BJ (cell line): ENCODE measurements at places on chromosomes 4 and X.

- no peak for DNase-seq
Observed at GRCh38 chrX:24426921-24427746, 38.0 kb upstream of the PDK3 start.

GRCh38 chrX:71283403-71284143, at the start of gene NONO:
TSS of gene NONO (plus strand) at chrX:71283635. CDS start at chrX:71290638, 7,003 bp downstream.
- peak; percentile 85 for DNase-seq

GRCh38 chr4:26611885-26612284, 28.0 kb downstream of the TBC1D19 start:
- no peak for DNase-seq

GRCh38 chr4:19425146-19425545, 826.6 kb upstream of the SLIT2 start:
- DNase-seq, result peak; percentile 34

DNA sequence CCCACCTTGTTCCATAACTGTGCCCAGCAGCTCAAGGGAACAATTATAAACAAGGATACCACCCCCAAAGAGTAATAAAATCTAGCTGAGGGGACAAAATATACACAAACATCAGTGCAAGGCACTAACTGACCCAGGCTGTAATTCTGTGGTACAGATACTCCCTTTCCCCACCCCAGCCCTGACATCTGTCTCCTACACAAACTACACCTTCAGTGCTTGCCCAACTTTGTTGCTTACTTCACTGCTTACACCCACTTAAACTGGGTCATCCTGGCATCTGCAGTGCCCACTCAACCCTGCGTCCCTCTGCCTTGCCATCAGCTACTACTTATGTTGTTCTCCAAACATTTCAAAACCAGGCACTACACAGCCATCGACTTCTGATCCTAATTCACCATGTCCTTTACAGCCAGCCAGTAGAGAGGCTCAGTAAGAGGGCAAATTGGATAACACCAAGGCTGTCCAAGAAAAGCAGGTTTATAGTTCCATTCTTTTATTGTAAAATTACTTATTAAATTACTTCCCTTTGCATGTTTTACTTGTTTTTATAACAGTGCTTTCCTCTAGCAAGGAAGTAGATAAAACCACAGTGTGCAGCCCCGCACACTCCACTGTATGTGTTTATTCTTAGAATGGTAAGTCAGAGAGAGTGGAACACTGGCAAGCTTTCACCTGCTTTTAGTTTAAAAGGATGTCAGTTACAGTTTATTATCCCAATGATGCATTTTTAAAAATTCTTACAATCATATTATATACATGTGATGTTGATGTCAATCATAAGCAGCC, 149.6 kb downstream of the INPP4B start:
- no peak for DNase-seq

GRCh38 chr4:151679231-151679630, 81.6 kb downstream of the GATB start:
- no peak for DNase-seq

GRCh38 chr4:113349430-113349829, 300.0 kb downstream of the ANK2 start:
- DNase-seq, result no peak

DNA sequence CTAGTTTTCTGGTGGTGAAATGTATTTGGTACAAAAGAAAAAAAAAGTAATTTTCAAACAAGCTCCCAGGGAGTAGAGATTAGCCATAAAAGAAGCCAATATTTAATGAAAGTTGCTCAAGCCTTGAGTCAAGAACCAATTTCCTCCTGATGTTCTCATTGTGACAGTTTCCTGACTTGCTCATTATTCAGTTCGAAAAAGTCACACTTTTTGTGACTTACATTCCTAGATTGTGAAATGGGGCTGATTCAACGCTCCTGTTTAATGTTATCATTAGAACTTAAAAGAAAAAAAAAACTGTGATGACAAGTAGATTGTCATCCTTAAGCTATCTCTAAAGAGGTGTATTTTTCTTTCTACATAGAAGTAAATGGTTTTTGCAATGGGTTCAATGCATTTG, 122.6 kb upstream of the BMPR1B start:
- no peak for DNase-seq

DNA sequence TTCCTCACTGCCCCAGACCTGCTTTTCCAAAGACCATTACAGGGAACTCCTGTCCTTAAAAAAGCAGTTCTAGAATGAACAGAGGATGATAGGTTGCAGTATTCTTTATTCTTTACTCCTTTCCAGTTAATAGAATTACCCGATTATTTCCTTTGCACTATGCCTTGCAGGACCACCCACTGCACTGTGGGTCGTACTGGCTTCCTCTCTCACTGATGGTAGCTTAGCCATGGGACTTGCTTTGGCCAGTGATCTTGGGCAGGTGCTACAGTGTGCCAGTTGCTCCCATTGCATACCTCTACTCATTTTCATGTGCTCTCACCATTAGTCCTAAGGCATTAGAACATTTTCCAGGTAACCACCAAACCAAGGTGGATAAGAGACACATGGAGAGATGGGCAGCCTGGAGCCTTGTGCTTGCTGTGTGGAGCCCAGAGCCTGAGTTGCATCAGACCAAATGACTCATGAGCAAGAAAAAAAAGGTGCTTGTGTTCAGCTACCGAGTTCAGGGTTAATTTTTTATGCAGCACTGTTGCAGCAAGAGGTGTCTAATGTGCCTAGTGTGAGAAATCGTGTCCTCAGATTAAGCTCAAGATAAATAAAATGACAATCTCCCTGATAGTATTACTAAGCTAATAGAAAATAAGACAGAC, 7.6 kb upstream of the UNC5C start:
- DNase-seq, result no peak

- no peak for DNase-seq
Observed at GRCh38 chr4:86506591-86506990, 87.5 kb upstream of the PTPN13 start.

DNA sequence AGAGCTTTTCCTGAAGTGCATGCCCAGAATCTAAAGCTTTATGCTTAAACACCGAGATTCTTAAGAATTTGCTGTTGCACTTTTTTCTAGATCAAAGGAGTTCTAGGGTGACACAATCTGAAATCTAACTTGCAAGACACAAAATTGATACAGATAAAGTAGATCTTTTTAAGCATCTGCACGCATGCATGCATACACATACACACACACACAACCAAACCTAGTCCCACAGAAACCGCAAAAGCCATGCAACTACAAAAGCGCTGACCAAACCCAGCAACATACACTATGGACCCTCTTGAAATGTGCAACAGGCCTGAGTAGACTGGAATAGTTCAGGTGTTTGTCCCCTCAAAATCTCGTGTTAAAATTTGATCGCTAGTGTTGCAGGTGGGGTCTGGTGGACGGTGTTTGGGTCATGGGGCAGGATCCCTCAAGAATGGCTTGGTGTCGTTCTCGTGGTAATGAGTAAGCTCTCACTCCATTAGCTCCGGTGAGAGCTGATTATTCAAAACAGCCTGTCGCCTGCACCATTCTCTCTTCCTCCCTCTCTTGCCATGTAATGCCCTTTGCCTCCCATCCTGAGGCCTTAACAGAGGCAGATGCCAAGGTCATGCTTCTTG, 52.7 kb downstream of the IRF2 start:
- DNase-seq, result no peak

GRCh38 chr4:36138220-36138619, 106.1 kb downstream of the ARAP2 start:
- no peak for DNase-seq

DNA sequence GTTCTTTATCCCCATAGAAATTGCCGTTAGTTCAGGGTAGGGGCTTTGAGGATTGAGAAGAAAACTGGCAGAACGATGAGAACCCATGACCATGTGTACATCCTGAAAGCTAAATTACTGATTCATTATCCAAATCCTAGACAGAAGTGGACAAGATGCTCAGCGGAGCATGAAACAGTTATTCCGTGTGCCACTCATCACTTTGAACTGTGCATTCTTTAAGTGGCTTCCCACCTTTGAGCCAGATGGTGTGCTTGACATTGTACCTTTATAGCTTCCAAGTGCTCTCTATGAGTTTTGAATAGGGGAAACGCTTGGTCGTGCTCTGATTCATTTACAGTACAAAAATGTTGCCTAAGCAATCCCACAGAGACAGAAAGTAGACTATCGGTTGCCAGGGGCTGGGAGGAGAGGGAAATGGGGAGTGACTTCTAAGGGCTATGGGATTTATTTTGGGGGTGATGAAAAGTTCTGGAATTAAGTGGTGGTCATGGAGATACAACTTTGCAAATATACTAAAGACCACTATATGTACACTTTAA, 100.0 kb downstream of the DOCK11 start:
- no peak for DNase-seq

DNA sequence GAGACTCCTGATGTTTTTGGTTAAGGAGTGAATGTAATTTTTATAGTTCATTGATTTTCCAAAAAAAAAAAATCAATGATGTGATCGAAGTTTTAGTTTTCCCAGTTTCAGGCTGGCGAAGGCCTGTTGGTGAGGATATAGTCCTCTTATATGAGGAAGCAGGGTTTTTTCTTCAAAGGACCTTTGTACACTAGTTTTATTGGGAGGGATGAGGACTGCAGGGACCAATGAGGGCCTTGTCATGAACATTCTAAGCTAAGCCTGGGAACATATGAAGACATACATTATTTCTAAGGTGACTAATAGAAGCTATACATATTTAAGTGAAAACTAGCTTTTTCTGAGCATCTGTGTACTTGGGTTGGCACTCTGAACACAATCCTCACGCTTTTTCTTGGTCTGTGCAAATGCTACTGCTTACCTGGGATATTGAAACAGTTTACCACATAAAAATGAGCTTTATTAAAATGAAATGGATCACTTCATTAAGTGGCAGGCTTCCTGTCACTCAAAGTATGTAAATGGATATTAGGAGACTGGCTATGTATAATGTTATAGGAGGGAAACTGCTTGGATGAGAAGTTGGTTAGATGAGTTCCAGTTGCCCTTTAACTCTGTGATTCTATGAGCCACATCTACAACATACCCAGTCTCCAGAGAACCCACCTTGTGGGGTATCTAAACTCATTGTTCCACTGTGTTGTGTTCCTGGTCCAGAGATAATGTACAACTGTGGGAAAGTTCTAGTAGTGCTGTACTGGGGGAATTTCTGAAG, 43.5 kb downstream of the SLC4A4 start:
- no peak for DNase-seq

- no peak for DNase-seq
Observed at GRCh38 chr4:625631-626161, 323 bp downstream of the PDE6B start.

GRCh38 chr4:104907074-104907649, 239.5 kb upstream of the TET2 start:
- DNase-seq, result no peak

GRCh38 chr4:86918539-86919072, 16.2 kb upstream of the AFF1 start:
- no peak for DNase-seq

GRCh38 chr4:82360298-82361177, 13.3 kb downstream of the HNRNPD start:
- no peak for DNase-seq

GRCh38 chr4:101660607-101661006, 129.9 kb upstream of the BANK1 start:
- DNase-seq, result no peak

GRCh38 chrX:8140986-8141744, 29.9 kb downstream of the VCX2 start:
- no peak for DNase-seq

DNA sequence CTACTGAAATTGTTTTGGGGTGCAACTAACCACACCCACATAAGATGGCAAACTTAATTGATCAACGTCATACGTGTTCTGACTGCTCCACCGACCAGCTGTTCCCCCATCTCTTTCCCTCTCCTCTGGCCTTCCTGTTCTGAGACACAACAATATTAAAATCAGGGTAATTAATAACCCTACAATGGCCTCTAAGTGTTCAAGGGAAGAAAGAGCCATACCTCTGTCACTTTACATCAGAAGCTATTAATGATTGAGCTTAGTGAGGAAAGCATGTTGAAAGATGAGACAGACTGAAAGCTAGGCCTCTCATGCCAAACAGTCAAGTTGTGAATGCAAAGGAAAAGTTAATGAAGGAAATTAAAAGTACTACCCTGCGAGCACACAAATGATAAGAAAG, 173.9 kb upstream of the FTHL17 start:
- no peak for DNase-seq

DNA sequence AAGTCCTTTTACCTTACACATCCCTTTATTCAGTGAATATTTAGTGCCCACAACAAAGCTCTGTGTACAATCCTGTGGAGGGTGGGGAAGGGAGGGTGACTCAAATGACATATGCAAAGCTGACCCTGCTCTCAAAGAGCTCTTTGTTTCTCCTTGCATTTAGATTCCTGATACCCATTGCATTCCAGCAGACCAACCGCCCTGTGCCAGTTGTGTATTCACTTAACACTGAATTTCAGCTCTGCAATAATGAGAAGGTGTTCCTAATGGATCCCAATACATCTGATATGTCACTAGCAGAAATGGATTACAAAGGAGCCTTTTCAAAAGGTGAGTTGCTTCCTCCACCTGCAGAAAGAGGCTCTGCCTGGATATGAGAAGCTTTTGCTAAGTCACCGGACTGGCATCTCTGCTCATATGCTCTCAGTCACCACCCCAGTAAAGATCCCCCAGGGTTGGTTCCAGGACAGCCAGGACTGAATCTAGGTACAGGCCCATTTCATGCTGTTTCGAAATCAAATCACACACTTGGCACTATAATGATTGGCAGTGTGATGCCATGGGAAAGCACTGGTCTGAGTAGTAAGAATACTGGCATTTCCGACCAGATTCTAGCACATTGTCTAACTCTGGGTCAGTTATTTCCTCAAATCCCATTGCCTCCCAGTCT, 17.1 kb upstream of the ANXA3 start:
- no peak for DNase-seq

GRCh38 chr4:153950100-153950979, 161.5 kb upstream of the SFRP2 start:
- peak; percentile 29 for DNase-seq

GRCh38 chr4:110615353-110616237, 7.3 kb downstream of the PITX2 start:
- DNase-seq, result no peak

- DNase-seq, result no peak
Observed at GRCh38 chr4:134865675-134866074, 664.1 kb upstream of the PABPC4L start.

DNA sequence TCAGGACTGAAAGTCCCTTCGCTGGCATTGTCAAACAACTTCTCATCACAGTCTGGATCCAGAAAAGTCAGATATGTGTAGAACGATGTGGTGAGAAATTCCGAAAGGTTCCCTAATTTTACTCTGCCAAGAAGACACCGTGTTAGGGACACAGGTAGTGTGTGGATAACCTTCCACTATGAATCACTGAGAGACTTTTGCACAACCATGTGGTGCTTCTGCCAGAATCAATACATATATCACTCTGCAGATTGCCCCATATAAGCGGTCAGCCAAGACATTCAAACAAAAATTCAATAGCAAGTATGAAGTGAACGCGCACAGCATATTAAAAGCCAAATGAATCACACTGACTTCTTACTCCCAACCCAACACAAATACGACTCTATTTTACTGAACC, 63.8 kb downstream of the PHKA2 start:
- DNase-seq, result no peak
